ENCODE measurements at places on chromosomes 1 and 21. TPM values are rescaled to one million over a fixed set of nuclear protein-coding genes. Genes with fewer than 3 reads are reported as not detected.
A peak's percentile ranks its signal among the peaks of the same experiment; 100 is the strongest.

The CHML gene
- 14.6 TPM for total RNA-seq

The SLC9C2 gene
- not detected for total RNA-seq

The S100B gene
- 31.8 TPM for total RNA-seq

The TPTE gene
- not detected for total RNA-seq

The ZNF695 gene
- not detected for total RNA-seq

The GBP6 gene
- total RNA-seq: not detected

The FOXE3 gene
- total RNA-seq: not detected

DNA sequence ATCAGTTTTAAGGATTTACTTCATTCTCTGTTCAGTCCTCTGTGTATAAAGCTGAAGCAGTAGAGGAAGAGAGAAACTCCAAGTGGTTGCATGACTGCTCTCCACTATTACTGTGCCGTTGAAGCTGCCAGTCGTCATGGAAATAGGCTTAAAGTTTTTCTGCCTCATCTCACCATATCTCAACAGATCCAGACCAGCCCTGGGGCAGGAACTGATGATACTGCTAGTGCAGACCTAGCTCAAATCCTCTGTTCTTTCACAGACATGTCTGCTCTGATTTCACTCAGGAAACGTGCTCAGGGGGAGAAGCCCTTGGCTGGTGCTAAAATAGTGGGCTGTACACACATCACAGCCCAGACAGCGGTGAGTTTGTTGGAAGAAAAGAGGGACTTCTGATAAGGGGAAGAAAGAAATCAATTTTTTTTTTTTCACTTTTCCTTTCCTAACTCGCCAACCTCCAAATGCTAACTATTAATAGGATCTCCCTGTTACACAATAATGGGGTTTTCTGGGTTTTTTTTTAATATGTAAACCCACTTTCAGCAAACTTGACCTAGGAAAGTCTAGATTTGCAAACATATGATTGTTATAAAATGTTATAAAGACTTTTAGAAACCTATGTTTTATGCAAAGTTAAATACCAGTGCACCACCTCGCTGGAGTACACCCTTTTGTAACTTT is 22.2 kb upstream of the STRIP1 start:
- no peaks in the 10 kb centered on the region for H3K4me1 ChIP-seq
- peak overlapping the region; percentile 24 for H3K27ac ChIP-seq
- no peak for DNase-seq
- H3K4me3 ChIP-seq: no peak overlapping the region
- no peaks in the 10 kb centered on the region for H3K36me3 ChIP-seq
- no peaks in the 10 kb centered on the region for H3K27me3 ChIP-seq

- no peaks in the 10 kb centered on the region for H3K36me3 ChIP-seq
- H3K27me3 ChIP-seq: peaks cover 17% of the 10 kb centered on the region
- peak overlapping the region; percentile 61 for H3K27ac ChIP-seq
- peak overlapping the region; percentile 79 for H3K4me3 ChIP-seq
- DNase-seq: peak; percentile 80
These were observed 52.4 kb upstream of the GPR157 start for GRCh38 chr1:9181176-9181906.

DNA sequence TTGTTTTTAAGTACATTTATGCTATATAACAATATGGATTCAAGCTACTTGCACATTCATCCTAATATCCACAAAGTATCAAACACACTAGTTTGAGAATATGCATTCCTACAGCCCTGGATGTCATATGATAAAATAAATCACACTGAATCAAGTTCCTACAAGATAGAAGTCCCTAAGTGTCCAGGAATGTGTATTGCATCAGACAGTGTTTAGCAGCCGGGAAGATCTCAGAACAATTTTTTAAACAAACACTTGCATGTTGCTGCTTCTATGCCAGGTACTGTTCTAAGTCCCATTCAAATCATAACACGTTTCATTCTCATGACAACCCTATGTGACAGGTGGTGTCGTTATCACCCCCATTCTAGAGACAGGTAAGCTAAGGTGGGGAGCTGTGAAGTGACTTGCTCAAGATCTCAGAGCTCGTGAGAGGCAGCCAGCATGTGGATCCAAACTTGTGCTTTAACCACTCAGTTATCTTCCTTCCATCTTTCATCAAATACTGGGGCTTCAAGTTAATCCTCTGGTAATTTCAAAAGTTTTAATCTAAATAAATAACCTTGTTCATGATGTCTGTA is 68.3 kb upstream of the KIF26B start:
- H3K27ac ChIP-seq: no peak overlapping the region
- no peak overlapping the region for H3K4me3 ChIP-seq
- H3K27me3 ChIP-seq: no peaks in the 10 kb centered on the region
- no peaks in the 10 kb centered on the region for H3K36me3 ChIP-seq
- DNase-seq: no peak

GRCh38 chr1:202680586-202681352 is 29.5 kb downstream of the SYT2 start:
- no peak for DNase-seq
- no peaks in the 10 kb centered on the region for H3K4me1 ChIP-seq
- no peak overlapping the region for H3K4me3 ChIP-seq
- no peaks in the 10 kb centered on the region for H3K36me3 ChIP-seq
- peaks cover 33% of the 10 kb centered on the region for H3K27me3 ChIP-seq
- H3K27ac ChIP-seq: no peak overlapping the region

- no peaks in the 10 kb centered on the region for H3K27me3 ChIP-seq
- no peak for DNase-seq
- no peaks in the 10 kb centered on the region for H3K4me1 ChIP-seq
- no peaks in the 10 kb centered on the region for H3K36me3 ChIP-seq
These were observed 1331.7 kb downstream of the MRPL39 start for GRCh38 chr21:24275616-24276015.

DNA sequence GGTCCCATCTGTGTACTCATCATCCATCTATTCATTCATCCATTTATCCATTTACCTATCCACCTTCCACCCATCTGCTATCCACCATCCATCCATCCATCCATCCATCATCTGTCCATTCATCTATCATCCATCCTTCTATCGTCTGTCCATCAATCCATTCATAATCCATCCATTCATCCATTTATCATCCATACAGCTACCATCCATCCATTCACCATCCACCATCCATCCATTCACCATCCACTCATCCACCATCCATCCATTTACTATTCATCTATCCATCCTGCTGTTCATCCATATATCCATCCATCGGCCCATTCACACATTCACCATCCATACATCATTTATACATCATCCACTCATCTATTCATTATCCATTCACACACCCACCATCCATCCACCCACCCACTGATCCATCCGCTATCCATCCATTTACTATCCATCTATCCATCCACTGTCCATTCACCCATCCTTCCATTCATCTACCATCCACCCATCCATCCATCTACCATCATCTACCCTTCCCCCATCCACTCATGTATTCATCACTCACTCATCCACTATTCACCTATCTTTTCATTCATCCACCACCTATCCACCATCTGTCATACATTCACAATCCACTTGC is 96.4 kb downstream of the TRIM11 start:
- H3K27me3 ChIP-seq: no peaks in the 10 kb centered on the region
- no peak for DNase-seq
- no peak overlapping the region for H3K4me3 ChIP-seq
- H3K36me3 ChIP-seq: no peaks in the 10 kb centered on the region

DNA sequence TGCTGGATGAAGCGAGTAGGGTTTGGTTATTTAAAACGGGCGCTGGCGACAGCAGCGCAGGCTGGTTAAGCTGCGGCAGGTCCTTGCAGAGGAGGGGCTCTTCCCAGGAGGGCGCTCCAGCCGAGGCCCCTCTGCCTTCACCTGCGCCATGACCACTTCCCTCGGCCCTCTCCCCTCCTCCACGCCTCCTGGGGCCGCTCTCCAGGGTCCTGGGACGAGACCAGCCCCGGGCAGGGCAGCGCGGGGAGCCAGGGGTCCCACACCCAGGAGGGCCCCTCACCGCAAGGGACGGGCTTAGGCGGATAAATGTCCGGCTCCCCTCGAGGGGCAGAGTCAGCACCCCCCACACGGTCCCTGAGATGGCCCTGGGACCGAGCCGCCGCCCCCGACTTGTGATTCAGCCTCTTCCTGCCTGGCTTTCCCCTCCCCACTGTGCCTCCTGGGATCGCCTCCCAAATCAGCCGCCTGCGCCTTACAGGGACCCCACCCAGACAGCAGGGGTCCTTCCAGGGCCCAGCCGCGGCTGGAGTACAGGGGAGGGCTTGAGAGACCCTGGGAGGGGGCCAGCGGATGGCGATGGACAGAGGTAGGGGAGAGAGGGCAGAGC is 380.7 kb downstream of the MATN1 start:
- no peaks in the 10 kb centered on the region for H3K4me1 ChIP-seq
- no peaks in the 10 kb centered on the region for H3K36me3 ChIP-seq
- H3K27ac ChIP-seq: no peak overlapping the region
- DNase-seq: no peak

DNA sequence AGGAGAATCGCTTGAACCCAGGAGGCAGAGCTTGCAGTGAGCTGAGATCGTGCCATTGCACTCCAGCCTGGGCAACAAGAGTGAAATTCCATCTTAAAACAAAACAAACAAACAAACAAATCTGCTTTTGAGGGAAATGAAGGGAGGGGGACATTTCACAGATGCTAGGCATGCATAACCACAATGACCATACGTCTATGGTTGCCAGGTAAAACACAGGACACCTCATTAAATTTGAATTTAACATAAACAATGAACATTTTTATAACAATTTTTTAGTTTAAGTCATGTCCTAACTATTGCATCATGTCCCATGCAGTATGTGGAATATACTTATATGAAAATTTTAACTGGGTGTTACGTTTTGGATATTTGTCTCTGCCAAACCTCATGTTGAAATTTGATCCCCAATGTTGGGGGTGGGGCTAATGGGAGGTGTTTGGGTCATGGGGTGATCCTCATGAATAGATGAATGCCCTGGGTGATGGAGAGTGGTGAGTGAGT is 31.0 kb upstream of the ZBTB18 start:
- no peaks in the 10 kb centered on the region for H3K4me1 ChIP-seq
- no peak overlapping the region for H3K4me3 ChIP-seq
- H3K27me3 ChIP-seq: no peaks in the 10 kb centered on the region
- no peaks in the 10 kb centered on the region for H3K36me3 ChIP-seq

- H3K4me3 ChIP-seq: no peak overlapping the region
- H3K36me3 ChIP-seq: no peaks in the 10 kb centered on the region
- no peaks in the 10 kb centered on the region for H3K27me3 ChIP-seq
- H3K4me1 ChIP-seq: no peaks in the 10 kb centered on the region
- no peak overlapping the region for H3K27ac ChIP-seq
- no peak for DNase-seq
These were observed 1618.7 kb downstream of the AMY1C start for GRCh38 chr1:105368446-105368845.

- H3K27me3 ChIP-seq: no peaks in the 10 kb centered on the region
- H3K4me3 ChIP-seq: no peak overlapping the region
- no peaks in the 10 kb centered on the region for H3K4me1 ChIP-seq
- DNase-seq: no peak
These were observed 74.0 kb upstream of the SAMSN1 start for GRCh38 chr21:14620152-14620551.

DNA sequence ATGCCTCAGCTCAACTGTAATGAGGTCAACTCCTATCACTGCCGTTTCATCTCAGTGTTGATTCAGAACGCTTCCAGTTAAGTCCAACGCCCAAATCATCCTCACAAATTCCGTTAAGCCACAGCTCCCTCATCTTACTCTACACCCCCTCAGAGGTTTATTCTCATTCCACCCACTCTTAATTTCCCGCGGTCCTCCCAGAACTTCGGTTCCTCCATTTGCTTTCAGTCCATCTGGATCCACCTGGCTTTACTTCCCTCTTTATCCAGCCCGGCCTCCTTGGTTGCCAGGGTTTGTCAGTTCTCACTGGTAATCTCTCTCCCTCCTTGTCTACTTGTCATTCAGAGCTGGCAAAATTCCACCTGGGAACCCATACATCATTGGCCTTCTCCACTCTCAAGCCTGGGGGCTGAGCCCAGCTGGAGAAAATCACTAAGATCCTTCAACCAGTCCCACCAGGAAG is 51.3 kb upstream of the RUNX1 start:
- peaks cover 5% of the 10 kb centered on the region for H3K4me1 ChIP-seq
- no peak overlapping the region for H3K27ac ChIP-seq
- no peaks in the 10 kb centered on the region for H3K36me3 ChIP-seq
- DNase-seq: no peak
- H3K27me3 ChIP-seq: no peaks in the 10 kb centered on the region
- no peak overlapping the region for H3K4me3 ChIP-seq

GRCh38 chr1:6248932-6249738 is 5.2 kb downstream of the HES3 start:
- H3K4me3 ChIP-seq: no peak overlapping the region
- peaks cover 85% of the 10 kb centered on the region for H3K27me3 ChIP-seq
- no peak overlapping the region for H3K27ac ChIP-seq
- H3K4me1 ChIP-seq: peaks cover 30% of the 10 kb centered on the region
- no peak for DNase-seq

GRCh38 chr21:17044696-17045095 is 468.1 kb upstream of the CXADR start:
- H3K4me1 ChIP-seq: no peaks in the 10 kb centered on the region
- H3K36me3 ChIP-seq: no peaks in the 10 kb centered on the region
- H3K27ac ChIP-seq: no peak overlapping the region
- no peaks in the 10 kb centered on the region for H3K27me3 ChIP-seq

- no peaks in the 10 kb centered on the region for H3K4me1 ChIP-seq
- no peaks in the 10 kb centered on the region for H3K27me3 ChIP-seq
- peak; percentile 34 for DNase-seq
- no peak overlapping the region for H3K27ac ChIP-seq
These were observed 65.3 kb downstream of the ZNF697 start for GRCh38 chr1:119582801-119583200.

GRCh38 chr1:19122668-19123067 is 87.4 kb downstream of the UBR4 start:
- peak overlapping the region; percentile 82 for H3K27ac ChIP-seq
- H3K4me3 ChIP-seq: no peak overlapping the region
- peak; percentile 80 for DNase-seq
- H3K36me3 ChIP-seq: peaks cover 75% of the 10 kb centered on the region

DNA sequence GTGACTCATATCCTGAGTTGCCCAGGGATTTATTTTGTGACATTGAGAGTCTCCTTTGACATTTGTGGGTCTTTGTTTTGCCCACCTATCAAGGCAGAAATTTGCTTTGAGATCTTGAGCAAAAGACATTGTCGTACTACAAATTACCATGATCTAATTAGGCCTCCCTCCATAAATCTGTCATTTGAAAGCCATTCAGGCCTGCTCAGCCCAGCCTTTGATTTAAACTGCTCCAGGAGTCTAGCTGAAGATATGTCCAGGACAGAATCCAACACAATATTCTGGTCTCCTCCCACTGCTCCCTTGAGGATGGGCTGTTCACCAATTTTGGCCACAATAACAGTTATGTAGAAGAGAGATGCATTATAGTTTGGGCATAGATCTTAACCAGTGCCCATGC is 86.7 kb downstream of the PROX1 start:
- H3K36me3 ChIP-seq: no peaks in the 10 kb centered on the region
- H3K27ac ChIP-seq: no peak overlapping the region
- no peaks in the 10 kb centered on the region for H3K27me3 ChIP-seq
- H3K4me3 ChIP-seq: no peak overlapping the region
- no peak for DNase-seq

- H3K4me1 ChIP-seq: no peaks in the 10 kb centered on the region
- H3K36me3 ChIP-seq: peaks cover 26% of the 10 kb centered on the region
- no peaks in the 10 kb centered on the region for H3K27me3 ChIP-seq
- no peak within 1 kb of the TSS for H3K27ac ChIP-seq
These were observed at the start of gene TMEM81 for GRCh38 chr1:205084360-205084759. TSS of gene TMEM81 (minus strand) at chr1:205084460. CDS start at chr1:205084320, 140 bp downstream.

- H3K27me3 ChIP-seq: no peaks in the 10 kb centered on the region
- peak; percentile 56 for DNase-seq
- no peak overlapping the region for H3K4me3 ChIP-seq
- peaks cover 8% of the 10 kb centered on the region for H3K4me1 ChIP-seq
These were observed 41.6 kb downstream of the LAMC2 start for GRCh38 chr1:183227422-183228346.

GRCh38 chr1:177567393-177567792 is 396.6 kb downstream of the BRINP2 start:
- H3K4me1 ChIP-seq: no peaks in the 10 kb centered on the region
- H3K36me3 ChIP-seq: no peaks in the 10 kb centered on the region
- no peak overlapping the region for H3K27ac ChIP-seq
- no peak overlapping the region for H3K4me3 ChIP-seq
- no peaks in the 10 kb centered on the region for H3K27me3 ChIP-seq
- no peak for DNase-seq

Measured in transverse colon (tissue), 4 donors.